ENCODE measurements at places on chromosomes 16 and 17.

- DNase-seq, result no peak
Measured at GRCh38 chr16:87836844-87837581, 32.3 kb downstream of the SLC7A5 start.

DNA sequence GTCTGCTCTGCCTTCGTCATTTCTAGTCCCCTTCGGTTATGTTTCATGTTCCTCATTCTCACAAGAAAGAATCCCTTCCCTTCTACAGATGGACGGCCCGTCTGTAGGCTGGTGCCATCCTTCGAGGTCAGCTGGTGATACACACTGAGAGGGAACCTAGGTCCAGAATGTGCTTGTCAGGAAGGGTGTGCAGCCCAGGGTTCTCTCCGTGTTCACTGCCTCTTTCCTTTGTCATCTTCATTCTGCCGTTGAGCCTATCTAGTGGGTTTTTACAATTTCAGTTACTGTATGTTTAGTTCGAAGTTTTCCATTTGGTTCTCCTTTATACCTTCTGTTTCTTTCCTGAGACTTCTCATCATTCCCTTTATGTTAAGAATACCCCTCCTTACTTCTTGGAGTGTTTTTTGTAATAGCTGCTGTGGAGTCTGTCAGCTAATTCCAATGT, 18.9 kb downstream of the KIAA0513 start:
- no peak for DNase-seq

DNA sequence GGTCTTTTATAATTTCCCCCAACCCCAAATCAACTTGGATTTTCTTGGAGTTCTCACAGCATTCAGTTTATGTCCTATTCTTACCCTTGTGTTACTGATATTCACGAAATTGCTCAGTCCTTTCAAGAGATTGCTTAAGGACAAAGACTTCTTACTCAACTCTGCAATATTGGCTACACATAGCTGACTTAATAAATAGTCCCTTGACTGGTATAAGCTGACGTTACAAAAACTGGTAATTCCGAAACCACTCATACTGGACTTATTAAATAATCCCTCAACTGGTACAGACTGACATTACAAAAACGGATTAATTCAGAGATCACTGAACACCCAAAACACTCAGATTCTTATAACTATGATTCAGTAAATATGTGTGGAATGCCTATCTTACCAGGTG, 860 bp downstream of the TIGD7 start:
- DNase-seq, result no peak

DNA sequence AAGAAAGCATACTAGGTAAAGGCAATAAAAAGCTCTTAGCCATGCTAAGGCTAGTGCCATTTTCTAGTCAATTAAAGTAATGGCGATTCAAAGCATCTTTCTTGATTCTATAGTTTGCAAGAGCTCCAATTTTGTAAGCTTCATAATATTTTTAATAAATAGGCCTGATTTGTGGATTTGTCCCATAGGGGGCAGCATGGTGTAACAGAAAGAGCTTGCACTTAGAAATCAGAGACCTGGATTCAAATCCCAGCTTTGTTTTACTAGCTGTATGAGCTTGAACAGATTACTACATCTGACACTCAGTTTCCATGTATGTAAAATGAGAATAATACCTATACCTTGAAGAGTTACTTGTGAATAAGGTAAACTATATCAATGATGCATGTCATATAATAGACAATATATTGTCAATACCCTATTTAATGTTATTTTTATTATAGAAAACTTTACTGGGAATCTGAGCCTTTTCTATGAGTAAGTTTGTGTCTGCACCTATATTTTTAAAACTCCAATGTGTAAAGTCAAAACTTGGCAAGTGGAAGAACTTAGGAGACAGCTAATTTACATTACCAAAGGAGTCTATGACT, 93.6 kb upstream of the NOG start:
- no peak for DNase-seq

GRCh38 chr17:17724307-17725010, 43.2 kb downstream of the RAI1 start:
- DNase-seq, result no peak

DNA sequence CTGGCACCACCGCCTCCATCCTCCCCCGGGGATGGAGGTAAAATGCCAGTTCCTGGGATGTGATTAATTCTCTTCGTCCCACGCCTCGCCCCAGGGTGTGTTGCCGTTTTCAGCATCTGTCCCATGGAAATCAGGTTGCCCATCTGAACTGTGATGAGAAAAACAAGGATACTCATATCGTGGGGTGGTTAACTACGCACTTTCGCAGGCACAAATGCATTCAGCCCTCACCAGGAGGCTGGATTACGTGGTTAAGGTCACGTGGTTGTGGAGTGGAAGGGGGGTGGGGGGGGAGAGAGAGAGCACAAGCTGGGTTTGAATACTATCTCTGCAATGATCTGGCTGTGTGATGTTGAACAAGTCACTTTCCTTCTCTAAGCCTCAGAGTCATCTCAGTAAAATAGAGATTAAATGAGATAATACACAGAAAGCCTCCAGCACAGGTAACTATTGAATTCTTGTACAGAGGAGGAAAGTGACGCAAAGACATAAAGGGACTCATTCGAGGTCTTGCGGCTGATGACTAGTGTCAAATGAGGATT, 74.7 kb downstream of the BMERB1 start:
- no peak for DNase-seq

GRCh38 chr16:1121601-1122397, 25.8 kb upstream of the C1QTNF8 start:
- DNase-seq, result no peak

- DNase-seq, result no peak
Measured at GRCh38 chr17:55487695-55488432, 23.4 kb downstream of the SMIM36 start.

GRCh38 chr16:16144416-16144815, 78.9 kb downstream of the ABCC6 start:
- DNase-seq, result no peak

DNA sequence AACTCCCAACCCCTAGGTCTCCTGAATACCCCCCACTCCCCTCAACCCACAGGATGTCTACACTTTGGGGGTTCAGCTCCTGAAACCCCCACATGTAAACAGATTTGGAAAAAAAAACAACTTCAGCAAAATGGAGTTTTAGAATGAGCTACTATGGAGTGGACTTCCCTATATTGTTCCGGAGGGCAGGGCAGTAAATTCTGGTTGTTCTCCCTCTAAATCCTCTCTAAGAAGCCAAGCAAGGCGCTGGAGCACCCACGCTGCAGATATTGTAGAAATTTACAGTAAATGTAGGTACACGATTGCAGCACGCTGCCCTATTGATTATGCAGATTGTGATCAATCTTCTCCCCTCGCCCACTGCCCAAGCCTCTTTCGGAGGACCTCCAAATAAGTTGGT, 8.5 kb upstream of the ZFHX3 start:
- DNase-seq, result no peak

DNA sequence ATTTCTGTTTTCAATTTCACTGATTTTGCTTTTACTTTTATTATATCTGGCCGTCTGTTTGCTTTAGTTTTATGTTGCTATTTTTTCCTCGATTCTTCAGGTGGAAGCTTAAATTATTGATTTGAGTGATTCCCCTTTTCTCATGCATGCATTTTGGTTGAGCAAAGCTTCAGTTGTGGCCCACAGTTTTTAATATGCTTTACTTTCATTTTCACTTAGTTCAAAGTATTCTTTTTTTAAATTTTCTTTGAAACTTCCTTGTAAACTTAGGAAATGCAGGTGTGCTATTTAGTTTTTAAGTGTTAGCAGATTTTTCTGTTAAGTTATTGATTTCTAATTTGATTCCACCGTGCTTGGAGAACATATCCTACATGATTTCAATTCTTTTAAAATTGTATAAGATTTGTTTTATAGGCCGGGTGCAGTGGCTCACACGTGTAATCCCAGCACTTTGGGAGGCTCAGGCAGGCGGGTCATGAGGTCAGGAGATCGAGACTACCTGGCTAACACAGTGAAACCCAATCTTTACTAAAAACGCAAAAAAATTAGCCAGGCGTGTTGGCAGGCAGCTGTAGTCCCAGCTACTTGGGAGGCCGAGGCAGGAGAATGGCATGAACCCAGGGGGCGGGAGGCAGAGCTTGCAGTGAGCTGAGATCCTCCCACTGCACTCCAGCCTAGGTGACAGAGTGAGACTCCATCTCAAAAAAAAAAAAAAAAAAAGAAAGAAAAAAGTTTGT, 531.2 kb downstream of the KIF2B start:
- no peak for DNase-seq

DNA sequence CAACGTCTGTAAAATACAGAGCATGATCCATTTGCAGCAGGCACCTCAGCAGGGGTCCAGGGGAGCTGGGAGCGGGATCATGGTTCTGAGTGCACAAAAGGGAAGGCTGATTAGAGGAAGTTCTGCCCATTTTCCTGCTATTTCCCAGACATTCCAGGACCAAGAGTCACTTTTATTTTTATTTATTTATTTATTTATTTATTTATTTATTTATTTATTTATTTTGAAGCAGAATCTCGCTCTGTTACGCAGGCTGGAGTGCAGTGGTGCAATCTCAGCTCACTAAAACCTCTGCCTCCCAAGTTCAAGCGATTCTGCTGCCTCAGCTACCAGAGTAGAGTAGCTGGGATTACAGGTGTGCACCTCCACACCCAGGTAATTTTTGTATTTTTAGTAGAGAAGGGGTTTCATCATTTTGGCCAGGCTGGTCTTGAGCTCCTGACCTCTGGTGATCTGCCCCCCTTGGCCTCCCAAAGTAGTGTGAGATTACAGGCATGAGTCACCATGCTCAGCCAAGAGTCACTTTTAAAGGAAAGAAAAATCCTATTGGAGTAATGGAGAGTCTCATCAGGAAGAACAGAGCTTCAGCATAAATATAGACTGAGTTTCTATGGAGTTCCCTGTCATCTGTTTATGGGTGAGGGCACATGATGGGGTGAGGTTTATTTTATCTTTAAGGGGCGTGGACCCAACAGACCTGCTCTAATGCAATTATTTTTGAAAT, 355.2 kb downstream of the HAPSTR1 start:
- DNase-seq, result no peak

- no peak for DNase-seq
Measured at GRCh38 chr17:76271669-76272540, 6.8 kb downstream of the UBALD2 start.

DNA sequence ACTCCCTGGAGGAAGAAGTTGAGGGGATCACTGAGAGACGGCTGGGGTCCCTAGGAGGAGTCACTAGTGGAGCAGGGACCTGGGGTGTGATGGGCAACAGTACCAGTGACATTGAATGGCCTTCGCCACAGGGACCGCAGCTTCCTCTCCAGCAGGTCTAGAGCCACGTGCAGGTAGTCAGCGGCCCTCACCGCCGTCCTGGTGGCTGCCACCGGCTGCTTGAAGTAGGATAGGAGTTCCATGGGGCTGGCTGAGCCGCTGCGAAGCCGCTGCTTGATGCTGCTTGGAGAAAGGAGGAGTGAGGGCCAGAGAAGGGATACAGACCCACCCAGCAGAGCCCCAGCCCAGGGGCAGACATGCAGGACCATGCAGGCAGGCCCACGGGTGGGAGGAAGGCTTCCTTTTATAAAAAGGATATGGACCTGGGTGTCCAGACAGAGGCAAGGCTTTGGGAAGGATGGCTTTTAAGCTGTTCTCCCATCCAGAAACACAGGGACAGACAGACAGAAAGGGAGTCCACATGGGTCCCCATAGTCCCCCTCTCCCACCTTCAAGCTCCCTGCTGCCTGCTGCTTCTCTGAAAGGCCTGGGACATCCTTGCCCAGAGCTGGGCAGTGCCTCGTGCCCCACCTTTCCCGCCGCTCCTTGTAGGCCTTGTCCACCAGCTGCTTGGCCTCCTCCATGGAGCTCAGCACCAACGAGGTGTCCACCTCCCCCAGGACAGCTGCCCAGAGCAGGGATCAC, 827 bp downstream of the MPO start:
- no peak for DNase-seq

DNA sequence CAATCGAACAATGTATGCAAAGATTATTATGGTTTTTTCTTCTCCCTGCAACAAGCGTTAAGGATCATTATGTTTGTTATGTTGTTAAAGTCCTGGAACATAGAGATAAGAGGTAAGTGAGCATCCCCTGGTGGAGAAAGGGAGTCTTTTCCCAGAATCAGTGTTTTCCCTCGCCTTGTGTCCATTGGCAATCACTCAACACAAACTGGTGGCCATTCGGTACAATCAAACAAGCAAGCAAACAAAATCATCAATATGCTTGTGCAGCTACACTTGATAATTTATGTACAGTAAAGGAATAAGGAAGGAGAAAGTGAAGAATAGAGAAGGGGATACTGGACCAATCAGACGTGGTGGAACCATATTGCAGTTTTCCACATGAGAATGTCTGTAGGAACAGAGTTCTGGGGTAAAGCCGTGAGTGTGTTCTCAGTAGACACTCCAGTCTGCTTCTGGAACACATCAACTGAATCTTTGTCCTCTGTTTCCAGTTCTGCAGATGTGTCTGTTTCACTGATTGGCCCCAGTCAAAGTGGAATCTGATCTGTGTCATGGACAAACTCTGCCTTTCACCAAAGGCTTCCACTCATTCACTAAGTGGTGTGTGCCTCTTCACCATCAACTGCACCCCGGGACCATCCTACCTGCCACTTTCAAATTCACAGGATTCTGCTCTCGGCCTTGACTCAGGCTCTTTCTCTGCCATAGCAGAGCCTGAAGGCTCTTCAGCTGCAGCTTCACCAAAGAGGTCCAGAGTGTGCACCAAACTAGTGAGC, 169.5 kb downstream of the AHSP start:
- no peak for DNase-seq

- no peak for DNase-seq
Measured at GRCh38 chr17:68198931-68199836, 48.7 kb upstream of the AMZ2 start.

- DNase-seq, result no peak
Measured at GRCh38 chr17:77212081-77212832, 71.5 kb downstream of the SEC14L1 start.

DNA sequence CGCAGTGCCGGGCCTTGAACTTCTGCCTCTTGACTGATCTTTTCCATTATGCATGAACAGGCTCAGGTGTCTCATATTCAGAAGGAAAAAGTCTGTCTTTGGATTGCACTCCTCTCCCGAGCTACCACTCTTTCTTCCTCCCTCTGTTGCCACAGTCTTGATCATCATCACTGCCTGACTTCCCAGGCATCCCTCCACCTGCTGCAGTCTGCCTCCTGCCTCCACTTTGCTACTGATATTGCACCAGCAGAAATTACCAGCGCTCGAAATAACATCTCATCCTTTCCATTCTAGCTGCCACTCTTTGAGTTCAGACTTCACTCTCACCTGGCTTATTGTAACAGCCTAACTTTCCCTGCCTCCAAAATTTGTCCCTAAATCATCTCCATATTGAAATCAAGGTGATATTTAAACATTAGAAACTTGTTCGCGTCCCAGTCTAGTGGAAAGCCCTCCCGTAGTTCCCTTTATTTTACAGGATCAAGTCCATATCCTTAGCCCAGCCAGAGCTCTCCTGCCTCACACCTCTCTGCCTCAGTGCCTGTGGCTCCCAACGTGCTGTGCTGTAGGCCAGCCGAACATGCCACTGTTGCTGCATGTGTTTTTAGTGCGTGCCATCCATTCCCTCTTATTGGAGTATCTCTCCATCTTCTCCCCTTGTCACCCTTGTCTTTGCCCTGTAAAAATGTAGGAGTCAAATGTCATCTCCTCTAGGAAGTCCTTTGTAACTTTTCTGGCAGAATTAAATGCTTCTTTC, 39.9 kb downstream of the NUP88 start:
- no peak for DNase-seq

GRCh38 chr17:42743595-42744282, 1.1 kb downstream of the EZH1 start:
- no peak for DNase-seq

All from omental fat pad (tissue), 4 donors.